ENCODE measurements at places on chromosomes 2 and 18. TPM values are rescaled to one million over a fixed set of nuclear protein-coding genes. Genes with fewer than 3 reads are reported as not detected.

The AGXT gene
- not detected for total RNA-seq

The GLI2 gene
- 16.1 TPM for total RNA-seq

The ERLEC1 gene
- 62.3 TPM for total RNA-seq

The COLEC11 gene
- total RNA-seq: 2.1 TPM

The B3GNT7 gene
- 5.1 TPM for total RNA-seq

The IGFBP5 gene
- 634 TPM for total RNA-seq

The TLX2 gene
- total RNA-seq: 0.84 TPM

The PROKR1 gene
- not detected for total RNA-seq

The LIMS4 gene
- 2.7 TPM for total RNA-seq

The TDRD15 gene
- 0.63 TPM for total RNA-seq

The LOXHD1 gene
- total RNA-seq: 0.13 TPM

The ERMN gene
- not detected for total RNA-seq

The AFF3 gene
- total RNA-seq: 65.2 TPM

The TM4SF20 gene
- not detected for total RNA-seq

The LYG1 gene
- total RNA-seq: 0.57 TPM

The LCT gene
- total RNA-seq: not detected

The SCYGR4 gene
- not detected for total RNA-seq

The ALKAL2 gene
- 2.3 TPM for total RNA-seq

The ZNF521 gene
- total RNA-seq: 15.6 TPM

The ANKRD53 gene
- 3.2 TPM for total RNA-seq

The ZNF396 gene
- total RNA-seq: 1.4 TPM

The EHD3 gene
- 7.4 TPM for total RNA-seq

The TUBA3E gene
- total RNA-seq: not detected

The AAK1 gene
- total RNA-seq: 27.8 TPM

The DES gene
- total RNA-seq: 19,781 TPM

The UGT1A9 gene
- not detected for total RNA-seq

The ANO7 gene
- total RNA-seq: 1.3 TPM

The SMCHD1 gene
- 60.9 TPM for total RNA-seq

The IL1B gene
- not detected for total RNA-seq

The RABL2A gene
- 6.5 TPM for total RNA-seq

The TRABD2A gene
- total RNA-seq: 1.2 TPM

The DOK6 gene
- 0.83 TPM for total RNA-seq

The UNC80 gene
- 0.17 TPM for total RNA-seq

The SPEG gene
- total RNA-seq: 251 TPM

The CYRIA gene
- total RNA-seq: 13.3 TPM

The C2orf66 gene
- not detected for total RNA-seq

The TTC39C gene
- total RNA-seq: 32.3 TPM

The PREB gene
- 55.4 TPM for total RNA-seq

The MC5R gene
- not detected for total RNA-seq

The CLEC4F gene
- total RNA-seq: not detected

The TMEM214 gene
- 26.7 TPM for total RNA-seq

The SERPINB11 gene
- total RNA-seq: not detected

The NPAS2 gene
- total RNA-seq: 45.8 TPM

The CERKL gene
- 0.19 TPM for total RNA-seq

The MROH2A gene
- total RNA-seq: not detected
